ENCODE measurements at places on chromosomes 7 and 10.

DNA sequence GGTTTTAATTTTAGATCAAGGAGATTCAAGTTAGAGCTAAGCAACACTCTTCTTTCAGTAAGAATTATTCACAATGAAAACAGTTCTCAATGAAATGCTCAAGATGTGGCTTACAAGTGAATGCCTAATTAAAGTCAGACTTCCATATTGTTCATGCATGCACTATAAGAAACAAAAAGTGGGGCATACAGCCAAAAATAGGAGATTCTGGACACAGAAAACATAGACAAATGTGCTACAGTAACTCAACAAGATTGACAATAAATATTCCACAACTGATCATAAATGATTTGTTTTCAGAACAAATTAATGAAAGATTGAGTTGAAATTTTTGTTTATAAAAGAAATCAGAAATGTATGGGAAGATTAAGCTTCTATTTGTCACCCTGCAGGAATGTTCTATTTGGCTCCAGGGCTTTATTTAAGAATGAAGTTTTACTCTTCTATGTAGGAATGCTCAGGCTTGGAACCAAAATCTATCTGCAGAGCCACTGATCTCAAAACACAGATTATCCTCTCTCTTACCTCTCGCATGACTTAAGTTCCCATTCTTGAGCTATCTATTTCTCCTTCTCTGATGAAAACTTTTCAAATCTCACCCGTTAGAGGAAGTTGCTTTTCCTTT is 89.0 kb upstream of the PIP4K2A start:
- DNase-seq = no peak

- DNase-seq = no peak
These were observed 23.9 kb downstream of the UPF2 start for GRCh38 chr10:12018438-12019282.

- no peak for DNase-seq
These were observed 172.0 kb upstream of the TNRC18 start for GRCh38 chr7:5595545-5596045.

DNA sequence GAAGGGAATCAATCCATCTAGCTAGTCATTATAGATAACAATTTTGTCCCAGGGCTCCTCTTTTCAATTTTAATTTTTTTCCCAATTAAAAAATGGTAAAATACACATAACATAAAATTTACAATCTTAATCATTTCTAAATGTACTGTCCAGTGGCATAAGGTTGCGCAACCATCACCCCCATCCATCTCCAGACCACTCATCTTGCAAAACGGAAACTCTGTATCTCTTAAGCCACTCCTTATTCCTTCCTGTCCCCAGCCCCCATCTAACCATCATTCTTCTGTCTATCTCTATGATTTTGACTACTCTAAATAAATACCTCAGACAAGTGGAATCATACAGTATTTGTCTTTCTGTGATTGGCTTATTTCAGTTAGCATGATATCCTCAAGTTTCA is 46.1 kb upstream of the RAB18 start:
- no peak for DNase-seq

GRCh38 chr7:6350433-6351058 is 78.1 kb upstream of the CYTH3 start:
- no peak for DNase-seq

GRCh38 chr7:13800694-13801448 is 188.6 kb downstream of the ETV1 start:
- no peak for DNase-seq

DNA sequence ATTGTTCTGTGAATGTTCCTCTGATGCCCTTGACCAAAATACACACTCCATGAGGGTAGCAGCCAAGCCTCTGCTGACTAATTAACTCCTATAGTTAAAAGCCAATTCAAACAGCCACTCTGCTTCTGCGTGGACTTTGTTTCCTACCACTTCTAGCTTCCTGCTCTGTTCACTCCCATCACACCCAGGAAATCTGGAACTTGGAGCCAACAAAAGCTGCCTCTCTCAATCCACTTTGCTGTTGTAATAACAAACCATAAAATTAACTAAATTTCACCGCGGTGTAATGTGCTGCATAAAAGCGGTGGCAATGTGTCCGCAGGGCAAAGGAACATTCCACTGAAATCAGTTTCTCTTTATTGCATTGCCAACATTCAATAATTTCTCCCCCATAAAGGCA is 239.5 kb downstream of the PLXNA4 start:
- DNase-seq = no peak

DNA sequence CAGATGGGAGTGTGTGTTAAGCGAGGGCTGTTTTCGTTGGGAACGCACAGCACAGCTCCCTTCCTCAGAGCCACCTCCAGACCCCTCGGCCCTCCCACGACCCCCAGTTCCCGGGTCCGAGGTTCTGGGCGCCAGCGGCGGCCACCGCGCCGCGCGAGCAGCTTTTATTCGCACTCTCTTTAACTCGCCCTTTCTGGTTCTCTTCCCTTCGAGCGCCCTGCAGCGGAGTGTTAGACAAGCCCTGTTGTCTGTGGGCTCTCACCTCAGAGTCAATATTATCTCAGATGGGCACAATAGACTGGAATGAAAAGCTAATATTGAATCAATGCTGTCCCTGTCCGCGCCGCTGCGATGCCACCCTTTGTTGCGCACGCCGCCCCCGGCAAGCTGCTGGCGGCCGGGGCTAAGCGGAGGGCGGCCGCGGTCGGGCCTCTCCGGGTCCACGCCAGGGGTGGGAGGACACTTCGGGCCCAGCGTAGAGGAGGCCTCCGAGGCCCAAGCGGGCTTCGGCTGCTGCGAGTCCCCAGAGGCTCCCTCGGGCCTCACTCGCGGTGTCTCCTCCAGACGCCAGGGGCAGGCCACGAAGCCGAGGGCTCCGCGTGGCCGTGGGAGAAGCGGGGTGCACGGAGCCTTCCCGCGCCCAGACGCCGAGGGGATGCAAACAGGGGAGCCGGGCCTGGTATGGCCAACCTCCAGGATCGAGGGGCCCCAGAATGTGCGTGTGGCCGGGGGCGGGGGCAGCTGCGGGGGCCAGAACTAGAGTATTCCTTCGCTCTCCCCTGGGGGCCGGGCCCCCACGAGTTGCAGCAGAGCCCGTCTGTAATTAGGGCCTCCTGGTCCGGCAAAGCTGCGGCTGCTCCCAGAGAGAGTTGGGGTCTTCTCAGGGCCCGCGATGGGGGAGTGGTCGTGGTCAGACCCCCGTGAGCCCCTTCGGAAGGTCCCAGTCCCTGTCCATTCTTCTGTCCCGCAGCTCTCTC is 7.9 kb upstream of the EMX2 start:
- DNase-seq = no peak

DNA sequence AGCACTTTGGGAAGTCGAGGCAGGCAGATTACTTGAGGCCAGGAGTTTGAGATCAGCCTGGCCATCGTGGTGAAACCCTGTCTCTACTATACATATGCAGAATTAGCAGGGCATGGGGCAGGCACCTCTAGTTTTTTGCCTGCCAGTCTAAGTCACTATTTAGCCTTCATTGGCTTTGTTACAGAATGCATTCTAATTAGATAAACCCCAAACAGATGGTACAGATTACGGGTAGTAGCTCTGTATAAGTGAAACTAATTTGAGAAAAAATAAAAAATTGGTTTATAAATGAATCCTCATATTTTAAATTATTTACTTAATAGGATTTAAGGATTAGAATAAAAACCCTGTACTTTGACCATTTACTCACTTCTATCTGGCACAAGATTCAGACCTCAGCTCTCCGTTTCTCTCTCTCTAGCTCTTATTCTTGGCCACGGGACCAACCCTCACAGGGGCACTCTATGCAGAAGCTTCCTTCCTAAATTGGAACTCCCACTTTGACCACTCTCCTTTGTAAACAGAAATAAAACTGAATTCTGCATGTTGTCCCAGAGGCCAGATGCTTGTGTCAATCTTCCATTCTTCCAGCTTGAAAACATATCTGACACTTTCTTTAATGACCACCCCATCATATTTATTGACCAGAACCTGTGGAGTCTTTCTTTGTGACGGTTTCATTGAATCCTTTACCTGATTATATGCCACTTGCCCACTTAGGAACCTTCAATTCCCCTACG is 26.8 kb downstream of the BET1 start:
- no peak for DNase-seq

GRCh38 chr7:158505683-158506082 is 81.9 kb downstream of the PTPRN2 start:
- no peak for DNase-seq

GRCh38 chr7:157077986-157078644 is 60.6 kb upstream of the UBE3C start:
- no peak for DNase-seq

- DNase-seq = no peak
These were observed 192.1 kb downstream of the LRMDA start for GRCh38 chr10:75623310-75624093.

GRCh38 chr10:54009672-54010071 is 791.4 kb downstream of the PCDH15 start:
- no peak for DNase-seq

GRCh38 chr7:114937446-114937845 is 15.6 kb downstream of the MDFIC start:
- no peak for DNase-seq

- DNase-seq = no peak
These were observed 28.4 kb upstream of the CBLL1 start for GRCh38 chr7:107715531-107715930.

DNA sequence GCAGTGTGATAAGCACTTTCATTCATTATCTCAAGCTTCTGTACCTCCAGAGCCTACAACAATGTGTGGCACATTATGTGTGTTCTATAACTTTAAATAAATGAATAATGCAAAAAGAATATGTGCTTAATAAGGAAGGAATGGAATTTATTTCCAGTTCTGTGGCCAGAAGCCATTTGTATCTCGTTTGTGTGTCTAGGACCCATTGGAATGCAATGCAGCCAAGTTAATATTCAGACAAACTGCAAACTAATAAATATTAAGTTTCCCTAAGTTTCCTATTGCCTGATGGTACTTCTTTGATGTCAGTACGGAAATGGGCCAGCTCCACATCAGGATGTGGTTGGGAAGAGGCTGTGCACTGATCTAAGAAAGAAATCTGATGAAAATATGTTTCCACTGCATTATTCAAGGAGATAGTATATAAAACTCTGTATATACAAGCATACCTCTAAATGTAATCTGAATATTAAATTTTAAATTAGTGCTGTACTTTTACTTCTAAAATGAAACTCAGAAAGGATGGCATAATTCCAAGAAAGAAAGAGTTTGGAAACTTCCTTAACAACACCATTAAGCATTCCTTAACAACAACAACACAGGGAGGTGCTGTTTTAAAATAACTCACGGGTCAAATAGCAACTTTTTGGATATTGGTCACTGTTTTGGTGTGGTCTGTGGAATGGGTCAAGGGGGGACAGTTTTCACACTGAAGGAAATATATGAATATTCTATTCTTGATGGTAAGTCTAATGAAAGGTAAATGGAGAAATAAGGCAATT is 29.4 kb upstream of the ANKRD30A start:
- DNase-seq = no peak

- DNase-seq = no peak
These were observed 1.1 kb upstream of the FAM53B start for GRCh38 chr10:124745252-124745651.

DNA sequence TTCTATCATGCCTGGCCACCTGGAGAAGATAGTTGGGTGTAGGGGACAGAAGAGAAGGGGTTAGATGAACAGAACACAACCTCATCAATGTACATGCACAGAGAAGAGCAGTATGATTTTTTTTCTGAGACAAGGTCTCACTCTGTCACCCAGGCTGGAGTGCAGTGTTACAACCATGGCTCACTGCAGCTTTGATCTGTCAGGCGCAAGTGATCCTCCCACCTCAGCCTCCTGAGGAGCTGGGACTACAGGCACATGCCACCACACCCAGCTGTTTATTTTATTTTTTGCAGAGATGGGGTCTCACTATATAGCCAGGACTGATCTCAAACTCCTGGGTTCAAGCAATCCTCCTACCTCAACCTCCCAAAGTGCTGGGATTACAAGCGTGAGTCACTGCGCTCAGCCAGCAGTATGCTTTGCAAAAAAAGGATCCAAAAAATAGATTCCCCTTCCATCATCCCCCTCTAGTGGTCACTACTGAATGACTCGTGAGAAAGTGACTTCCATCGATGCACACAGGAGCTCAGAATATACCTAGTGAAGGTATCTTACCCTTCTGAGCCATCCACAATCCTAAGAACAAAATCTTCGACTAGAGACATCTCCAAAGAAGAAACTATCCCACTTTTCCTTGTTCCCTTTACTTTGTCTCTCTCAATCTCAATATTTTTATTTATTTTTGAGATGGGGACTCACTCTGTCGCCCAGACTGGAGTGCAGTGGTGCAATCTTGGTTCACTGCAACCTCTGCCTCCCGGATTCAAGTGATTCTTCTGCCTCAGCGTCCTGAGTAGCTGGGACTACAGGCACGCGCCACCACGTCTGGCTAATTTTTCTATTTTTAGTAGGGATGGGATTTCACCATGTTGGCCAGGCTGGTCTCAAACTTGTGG is 21.0 kb downstream of the ZCWPW1 start:
- no peak for DNase-seq

- DNase-seq = no peak
These were observed 124.0 kb downstream of the CELF2 start for GRCh38 chr10:11141571-11142091.

- no peak for DNase-seq
These were observed 444.0 kb upstream of the MGMT start for GRCh38 chr10:129023082-129023481.

- no peak for DNase-seq
These were observed 45.5 kb downstream of the CREM start for GRCh38 chr10:35172146-35172545.

GRCh38 chr10:98097616-98098015 is 36.8 kb upstream of the R3HCC1L start:
- no peak for DNase-seq

DNA sequence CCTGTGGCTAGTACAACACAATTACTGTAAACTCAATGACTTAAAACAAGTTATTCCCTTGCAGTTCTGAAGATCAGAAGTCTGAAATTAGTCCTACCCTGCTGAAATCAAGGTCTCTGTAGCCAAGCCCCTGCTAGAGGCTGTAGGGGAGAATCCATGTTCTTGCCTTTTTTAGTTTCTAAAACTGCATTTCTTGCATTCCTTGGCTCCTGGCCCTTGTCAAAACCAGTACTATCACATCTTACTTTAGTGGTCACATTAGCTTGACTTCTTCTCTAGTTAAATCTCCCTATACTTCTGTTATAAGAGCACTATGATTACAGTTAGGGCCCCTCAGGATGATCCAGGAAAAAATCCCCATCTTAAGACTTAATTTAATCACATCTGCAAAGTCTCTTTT is 567.0 kb downstream of the GFRA1 start:
- no peak for DNase-seq

GRCh38 chr7:14351167-14351566 is 361.7 kb upstream of the ETV1 start:
- no peak for DNase-seq

GRCh38 chr7:77262316-77262715 is 62.7 kb upstream of the FGL2 start:
- no peak for DNase-seq

DNA sequence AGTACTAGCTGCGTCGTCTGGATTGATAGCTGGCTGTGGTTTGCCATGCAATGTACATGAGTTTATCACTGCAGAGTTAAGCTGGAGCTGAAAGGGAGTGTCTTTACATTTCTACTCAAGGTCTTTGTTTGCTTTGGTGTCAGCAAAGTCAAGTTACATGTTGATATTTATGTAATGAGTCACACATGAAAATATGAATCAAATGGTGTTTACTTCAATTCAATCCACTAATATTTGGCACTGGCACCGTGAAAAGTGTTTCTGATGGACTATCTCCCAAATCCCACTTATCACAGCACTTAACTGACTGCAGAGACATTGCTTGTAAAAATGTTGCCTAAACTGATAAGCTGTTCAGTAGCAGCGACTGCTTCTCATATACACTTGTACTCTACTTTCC is 395.9 kb downstream of the TFEC start:
- DNase-seq = no peak

- no peak for DNase-seq
These were observed 31.9 kb downstream of the MICU1 start for GRCh38 chr10:72593963-72594362.

- no peak for DNase-seq
These were observed 112.3 kb downstream of the PLXNA4 start for GRCh38 chr7:132463922-132464321.

Measured in stimulated activated CD4-positive, alpha-beta T cell treated with anti-CD3 and anti-CD28 coated beads, Interleukin-1b, Interleukin-23, amount 100 ng/mL, for 24 hours (primary cell).